ENCODE measurements at places on chromosomes 2 and 18. TPM values are rescaled to one million over a fixed set of nuclear protein-coding genes. Genes with fewer than 3 reads are reported as not detected.

Gene TMEM247
- not detected for total RNA-seq

Gene CD207
- not detected for total RNA-seq

Gene CIB4
- not detected for total RNA-seq

Gene CNOT9
- total RNA-seq: 40.7 TPM

Gene REG3G
- not detected for total RNA-seq

Gene DOK6
- total RNA-seq: 5.6 TPM

Gene DCDC2C
- not detected for total RNA-seq

Gene ELAC1
- total RNA-seq: 8.9 TPM

Gene CFAP65
- total RNA-seq: not detected

Gene NDUFAF7
- total RNA-seq: 12.9 TPM

Gene UGT1A8
- not detected for total RNA-seq

Gene RSAD2
- total RNA-seq: 0.50 TPM

Gene AGAP1
- total RNA-seq: 24.6 TPM

Gene FHOD3
- total RNA-seq: 22.3 TPM

Gene KCMF1
- total RNA-seq: 74.6 TPM

Gene IL18R1
- 0.66 TPM for total RNA-seq

Gene SCYGR4
- total RNA-seq: not detected

Gene GCFC2
- total RNA-seq: 19.1 TPM

Gene SCLY
- total RNA-seq: 11.6 TPM

Gene ESPNL
- 9.8 TPM for total RNA-seq

Gene NPPC
- total RNA-seq: not detected

Gene CFAP53
- total RNA-seq: 0.83 TPM

Gene LYPD6
- 0.33 TPM for total RNA-seq

Gene OTOS
- 1.2 TPM for total RNA-seq

Measured in smooth muscle cell of trachea (primary cell).